ENCODE measurements at places on chromosomes 12 and 14. TPM values are rescaled to one million over a fixed set of nuclear protein-coding genes. Genes with fewer than 3 reads are reported as not detected.

Gene KLRK1
- total RNA-seq = not detected

Gene PAPOLA
- 140 TPM for total RNA-seq

Gene DHRS4L2
- 9.6 TPM for total RNA-seq

Gene OAS1
- total RNA-seq = 4.7 TPM

Gene SETD3
- total RNA-seq = 66.7 TPM

Gene BCL2L2
- total RNA-seq = 21.6 TPM

Gene RGS6
- not detected for total RNA-seq

Gene ISM2
- 0.29 TPM for total RNA-seq

Gene SFSWAP
- 26.5 TPM for total RNA-seq

Gene FLVCR2
- 1.1 TPM for total RNA-seq

Gene SIX1
- total RNA-seq = 0.57 TPM

Gene EML5
- total RNA-seq = under 0.01 TPM

Gene ACOT4
- 0.57 TPM for total RNA-seq

Gene TTC5
- total RNA-seq = 19.7 TPM

Gene ATXN2
- 49.2 TPM for total RNA-seq

Gene TAS2R14
- 4.4 TPM for total RNA-seq

Gene TGFB3
- 15.8 TPM for total RNA-seq

Gene SRRM4
- total RNA-seq = not detected

Gene LRCOL1
- not detected for total RNA-seq

Gene AGAP2
- 0.29 TPM for total RNA-seq

Gene LRRC9
- not detected for total RNA-seq

Gene TAPBPL
- total RNA-seq = 8.6 TPM

Gene KLHL33
- under 0.01 TPM for total RNA-seq

Gene PTGER2
- total RNA-seq = 9.7 TPM

Gene WDHD1
- total RNA-seq = 3.3 TPM

Gene SLCO1B1
- not detected for total RNA-seq

Gene ADAMTS20
- total RNA-seq = not detected

Gene COCH
- total RNA-seq = 4.0 TPM

Gene BMAL2
- total RNA-seq = 15.1 TPM

Gene DIO3
- total RNA-seq = not detected

Gene RALGAPA1
- total RNA-seq = 21.7 TPM

Gene SLC5A8
- not detected for total RNA-seq

Gene INHBE
- total RNA-seq = 0.43 TPM

Gene HOXC10
- 5.2 TPM for total RNA-seq

Gene INF2
- total RNA-seq = 40.3 TPM

Gene YBX3
- 150 TPM for total RNA-seq

Gene PLEKHG7
- total RNA-seq = not detected

Gene TAS2R46
- total RNA-seq = 3.5 TPM

Gene POTEG
- not detected for total RNA-seq
